ENCODE measurements at places on chromosomes 13 and 19.
A peak's percentile ranks its signal among the peaks of the same experiment; 100 is the strongest.

- DNase-seq: no peak
These were observed 503 bp downstream of the TUBA3C start for GRCh38 chr13:19181021-19181620.

- DNase-seq: no peak
These were observed 4.6 kb upstream of the NANOS3 start for GRCh38 chr19:13872339-13872694.

DNA sequence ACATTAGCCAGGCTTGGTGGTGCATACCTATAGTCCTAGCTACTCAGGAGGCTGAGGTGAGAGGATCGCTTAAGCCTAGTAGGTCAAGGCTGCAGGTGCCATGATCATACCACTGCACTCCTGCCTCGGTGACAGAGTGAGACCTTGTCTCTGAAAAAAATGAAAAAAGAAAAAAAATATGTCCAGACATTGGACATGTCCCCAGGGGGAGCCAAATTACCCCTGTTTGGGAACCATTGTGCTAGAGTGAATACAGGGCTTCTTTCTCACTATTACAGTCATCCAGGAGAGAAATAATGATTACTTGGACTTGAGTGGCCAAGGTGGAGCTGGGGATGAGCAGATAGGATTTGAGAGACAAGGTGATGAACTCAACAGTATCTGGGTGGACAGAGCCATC is 52.9 kb upstream of the ABCC4 start:
- DNase-seq: no peak

DNA sequence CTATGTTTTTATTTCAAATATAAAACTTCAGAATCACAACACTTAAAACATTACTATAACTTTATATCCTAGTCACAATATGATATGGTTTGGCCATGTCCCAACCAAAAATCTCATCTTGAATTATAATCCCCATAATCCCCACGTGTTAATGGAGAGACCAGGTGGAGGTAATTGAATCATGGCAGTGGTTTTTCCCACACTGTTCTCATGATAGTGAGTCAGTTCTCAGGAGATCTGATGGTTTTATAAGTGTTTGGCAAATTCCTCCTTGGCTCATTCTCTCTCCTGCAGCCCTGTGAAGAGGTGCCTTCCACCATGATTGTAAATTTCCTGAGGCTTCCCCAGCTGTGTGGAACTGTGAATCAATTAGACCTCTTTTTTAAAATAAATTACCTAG is 307.6 kb downstream of the SPRY2 start:
- DNase-seq: no peak

- no peak for DNase-seq
These were observed 86.6 kb upstream of the POSTN start for GRCh38 chr13:37685206-37685605.

DNA sequence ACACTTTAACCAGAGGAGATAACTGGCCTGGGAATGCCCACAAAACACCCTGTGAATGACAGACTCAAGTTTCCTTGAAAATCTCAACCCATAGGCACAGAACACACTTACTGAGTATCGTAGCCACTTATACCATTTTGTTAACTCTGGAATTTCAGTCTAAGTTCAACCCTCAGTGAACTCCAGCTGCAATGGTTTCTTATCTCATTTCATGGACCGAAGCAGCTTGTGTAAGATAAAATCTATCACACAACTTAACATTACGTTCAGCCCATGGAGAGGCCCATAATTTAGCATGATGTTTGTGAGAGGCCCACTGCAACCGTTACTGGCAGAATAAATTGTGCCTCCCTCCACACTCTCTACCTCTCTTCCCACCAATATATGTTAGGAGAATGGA is 323.0 kb downstream of the DNAJC15 start:
- DNase-seq: peak; percentile 10

- DNase-seq: no peak
These were observed 15.9 kb downstream of the ENOX1 start for GRCh38 chr13:43770871-43771270.

DNA sequence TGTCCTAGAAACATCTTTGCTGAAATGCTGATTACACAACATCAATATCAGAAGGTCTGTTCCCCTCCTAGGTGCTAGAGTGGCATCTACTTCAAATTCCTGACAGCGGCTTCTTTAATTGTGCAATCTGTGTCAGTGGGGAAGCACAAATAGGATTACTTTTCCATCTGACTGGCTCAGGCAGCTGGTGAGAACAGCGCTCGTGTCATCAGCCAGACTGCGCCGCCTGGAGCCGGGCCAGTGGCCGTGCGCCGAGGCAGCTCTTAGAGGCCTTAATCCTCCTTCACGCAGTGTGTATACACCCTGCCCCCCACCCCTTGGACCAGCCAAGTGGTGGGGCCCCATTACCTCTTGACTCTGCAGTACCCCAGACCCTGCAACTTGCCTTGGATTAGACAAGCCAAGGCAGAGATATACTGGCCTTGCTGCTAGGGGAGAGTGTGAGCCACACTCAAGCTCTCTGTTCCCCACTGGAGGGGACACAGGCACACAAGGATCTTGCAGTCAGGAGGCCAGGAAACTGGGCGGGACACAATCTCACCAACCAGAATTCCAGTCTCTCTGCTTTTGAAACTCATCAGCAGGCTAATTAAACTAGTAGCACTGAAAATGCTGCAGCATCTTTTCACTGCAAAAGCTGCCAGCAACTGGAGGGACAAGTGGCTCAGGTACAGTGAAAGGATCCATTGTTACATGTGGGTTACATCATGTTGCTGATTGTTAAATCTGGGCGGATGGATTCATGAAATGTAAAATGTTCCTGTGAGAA is 48.9 kb upstream of the EPHX3 start:
- DNase-seq: peak; percentile 81

GRCh38 chr19:5676105-5676771 is 4.1 kb downstream of the MICOS13 start:
- DNase-seq: no peak

DNA sequence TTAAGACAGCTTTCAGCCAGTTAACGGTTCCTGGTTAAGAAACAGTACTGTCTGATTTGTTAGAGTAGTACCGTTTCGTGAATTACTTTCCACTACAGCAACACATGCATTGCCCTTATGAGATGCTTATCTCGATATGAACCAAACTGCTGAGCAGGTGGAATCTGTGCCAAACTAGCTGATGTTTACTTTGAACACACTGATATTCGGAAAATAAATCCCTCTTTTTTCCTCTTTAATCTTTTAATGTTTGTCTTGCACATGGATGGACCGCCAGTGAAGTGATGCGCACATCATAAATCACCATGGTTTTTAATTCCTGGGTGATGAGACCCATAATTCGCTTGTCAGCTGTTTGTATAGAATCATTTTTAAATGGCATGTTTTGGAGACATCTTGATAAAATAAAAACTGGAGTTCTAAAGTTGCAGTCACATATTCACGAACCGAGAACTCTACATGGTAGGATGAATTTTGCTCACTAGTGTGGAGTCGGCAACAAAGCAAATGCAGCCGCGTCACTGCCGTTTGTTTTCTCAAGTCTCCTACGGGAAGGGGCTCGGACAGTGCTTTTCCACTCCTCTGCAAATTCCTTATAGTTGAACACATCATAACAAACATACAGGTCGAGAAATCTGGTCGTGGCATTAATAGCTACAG is 1.1 kb downstream of the GJA3 start:
- no peak for DNase-seq

DNA sequence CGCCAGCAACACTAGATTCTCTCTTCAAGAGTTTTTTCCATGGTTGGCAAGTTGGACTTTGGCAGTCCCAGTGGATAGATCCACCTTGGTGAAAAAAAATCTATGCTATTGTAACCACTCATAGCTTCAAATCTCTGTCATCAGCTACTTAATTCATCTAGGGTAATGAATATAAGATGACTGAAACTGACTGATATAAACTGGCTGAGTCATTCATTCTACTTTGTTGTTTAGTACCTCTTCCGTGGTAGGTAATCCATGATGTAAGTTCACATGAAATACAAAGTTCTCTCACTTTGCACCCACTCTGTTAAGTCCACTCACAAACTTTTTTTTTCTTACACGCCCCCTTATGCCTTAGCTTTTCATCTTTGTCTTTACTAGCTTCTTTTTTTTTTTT is 1381.5 kb downstream of the SLITRK5 start:
- no peak for DNase-seq

DNA sequence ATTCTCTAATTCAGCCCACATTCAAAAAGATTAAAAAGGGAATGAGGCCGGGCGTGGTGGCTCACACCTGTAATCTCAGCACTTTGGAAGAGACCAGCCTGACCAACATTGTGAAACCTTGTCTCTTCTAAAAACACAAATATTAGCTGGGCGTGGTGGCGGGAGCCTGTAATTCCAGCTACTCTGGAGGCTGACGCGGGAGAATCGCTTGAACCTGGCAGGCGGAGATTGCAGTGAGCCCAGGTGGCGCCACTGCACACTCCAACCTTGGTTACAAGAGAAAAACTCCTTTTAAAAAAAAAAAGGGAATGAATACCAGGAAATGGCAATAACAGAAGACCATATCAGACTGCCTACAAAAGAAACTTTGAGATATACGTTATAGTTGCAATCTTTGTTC is 1244.5 kb downstream of the PCDH9 start:
- DNase-seq: peak; percentile 6

DNA sequence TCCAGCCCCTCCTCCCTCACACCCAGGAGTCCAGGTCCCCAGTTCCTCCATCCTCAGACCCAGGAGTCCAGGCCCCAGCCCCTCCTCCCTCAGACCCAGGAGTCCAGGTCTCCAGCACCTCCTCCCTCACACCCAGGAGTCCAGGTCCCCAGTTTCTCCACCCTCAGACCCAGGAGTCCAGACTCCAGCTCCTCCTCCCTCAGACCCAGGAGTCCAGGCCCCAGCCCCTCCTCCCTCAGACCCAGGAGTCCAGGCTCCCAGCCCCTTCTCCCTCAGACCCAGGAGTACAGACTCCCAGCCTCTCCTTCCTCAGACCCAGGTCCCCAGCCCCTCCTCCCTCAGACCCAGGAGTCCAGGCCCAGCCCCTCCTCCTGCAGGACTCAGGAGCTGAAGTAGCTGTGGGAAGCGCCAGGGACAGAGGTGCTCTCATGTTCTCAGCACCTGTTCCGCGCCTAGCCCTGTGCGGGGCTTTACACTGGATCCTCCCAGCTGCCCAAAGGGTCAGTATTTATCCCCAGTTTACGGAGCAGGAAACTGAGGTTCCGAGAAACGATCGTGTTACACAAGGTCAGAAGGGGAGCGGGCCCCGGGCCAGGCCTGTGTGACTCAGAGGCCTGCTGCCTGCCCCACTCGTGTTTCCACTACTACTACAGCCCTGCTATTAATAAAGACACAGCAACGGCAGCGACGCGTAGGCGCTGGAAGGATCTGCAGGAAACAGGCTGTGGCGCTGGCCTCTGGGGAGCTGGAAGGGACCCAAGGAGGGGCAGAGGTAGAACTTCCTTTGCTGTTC is 1.7 kb upstream of the SBK3 start:
- DNase-seq: peak; percentile 43

DNA sequence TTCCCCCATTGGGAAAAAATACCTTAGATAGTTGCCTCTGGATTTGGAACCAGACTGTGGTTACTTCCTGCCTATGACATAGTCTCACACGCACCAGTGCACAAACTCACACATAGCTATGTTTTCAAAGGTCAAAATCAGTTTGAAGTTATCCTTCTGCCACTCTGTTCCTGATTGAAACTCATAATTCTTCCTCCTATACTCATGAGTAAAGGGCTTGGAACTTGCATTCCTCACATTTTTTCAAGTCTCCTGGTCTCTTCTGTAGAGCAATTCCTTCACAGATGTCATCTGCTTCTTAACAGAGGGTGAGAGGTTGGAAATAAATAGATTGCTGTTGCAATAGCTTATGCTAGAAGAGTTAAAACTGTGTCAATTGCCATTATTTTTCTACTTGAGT is 18.6 kb upstream of the POSTN start:
- DNase-seq: peak; percentile 6

- DNase-seq: no peak
These were observed at the start of gene ZNF541 for GRCh38 chr19:47573071-47574026. ZNF541 (minus strand) TSS chr19:47573148; CDS start chr19:47555856, 17,292 bp downstream.

DNA sequence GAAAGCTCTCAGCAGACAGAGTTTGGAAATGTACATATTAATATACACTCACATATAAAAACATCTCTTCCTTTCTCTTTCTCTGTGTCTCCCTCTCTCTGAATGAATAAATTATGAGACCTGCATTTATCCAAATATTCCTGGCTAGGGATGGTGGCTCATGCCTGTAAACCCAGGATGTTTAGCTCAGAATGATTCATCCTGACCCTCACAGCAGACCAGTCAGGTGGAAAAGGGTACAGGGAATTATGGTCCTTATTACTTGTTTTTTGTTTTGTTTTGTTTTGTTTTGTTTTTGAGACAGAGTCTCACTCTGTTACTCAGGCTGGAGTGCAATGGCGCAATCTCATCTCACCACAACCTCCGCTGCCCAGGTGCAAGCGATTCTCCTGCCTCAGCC is 71.1 kb downstream of the ZNF429 start:
- no peak for DNase-seq

DNA sequence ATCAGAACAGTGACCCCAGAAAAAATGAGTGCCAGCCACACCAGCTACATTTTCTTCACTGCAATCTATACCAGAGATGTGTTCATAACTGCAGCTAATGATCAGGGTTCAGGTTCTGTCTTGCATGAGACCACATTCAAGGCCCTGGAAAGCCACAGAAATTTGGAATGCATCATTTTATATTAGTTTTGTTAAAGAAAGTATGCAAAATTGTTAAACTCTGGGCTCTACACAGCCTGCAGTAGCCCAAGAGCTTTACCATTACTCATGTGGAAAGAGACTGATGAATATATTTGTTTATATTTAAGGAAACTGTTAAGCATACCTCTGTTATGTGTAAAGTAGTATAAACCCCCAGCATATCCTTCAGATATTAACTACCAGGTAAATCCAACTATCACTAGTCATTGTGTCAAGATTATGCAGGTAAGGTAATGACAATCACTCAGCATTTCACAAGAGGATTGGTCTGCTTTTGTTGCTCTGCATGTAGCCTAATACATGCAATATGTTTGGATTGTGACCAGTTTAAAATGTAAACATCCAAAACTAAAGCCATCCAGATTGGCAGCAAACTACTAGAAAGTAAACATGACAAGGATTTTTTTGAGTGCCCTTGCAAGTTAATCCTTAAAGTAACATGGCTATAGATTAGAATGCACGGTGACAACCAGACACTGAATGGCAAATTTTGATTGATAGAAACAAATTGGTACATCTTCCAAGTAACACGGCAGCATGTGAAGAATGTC is 429.1 kb upstream of the ARGLU1 start:
- DNase-seq: no peak
